Activated CD4-positive, alpha-beta memory T cell treated with anti-CD3 and anti-CD28 coated beads for 36 hours (primary cell): ENCODE measurements at places on chromosomes 2 and 18. TPM values are rescaled to one million over a fixed set of nuclear protein-coding genes. Genes with fewer than 3 reads are reported as not detected.

Gene UBE2E3
- total RNA-seq, result 34.1 TPM

Gene SCLY
- total RNA-seq, result 47.9 TPM

Gene TEKT4
- total RNA-seq, result not detected

Gene DPYSL5
- not detected for total RNA-seq

Gene GRHL1
- total RNA-seq, result 1.1 TPM

Gene CYP27A1
- 0.10 TPM for total RNA-seq
